A549 treated with RU486 at 1 μM for 4 hours (cell line): ENCODE measurements at places on chromosomes 4 and X. TPM values are rescaled to one million over a fixed set of nuclear protein-coding genes. Genes with fewer than 3 reads are reported as not detected.

The ABCG2 gene
- total RNA-seq: 18.4 to 22.9 TPM (median 22.2 TPM) in 5 replicates

The ZNF157 gene
- total RNA-seq: not detected in 5 replicates

The MAGEC2 gene
- not detected in 5 replicates for total RNA-seq

The GPR82 gene
- not detected in 5 replicates for total RNA-seq

The TREX2 gene
- 0.67 to 1.8 TPM (median 1.6 TPM) in 5 replicates for total RNA-seq

The MSMO1 gene
- total RNA-seq: 7.1 to 20.9 TPM (median 19.7 TPM) in 5 replicates

The PGAM4 gene
- total RNA-seq: 0.44 to 0.66 TPM (median 0.53 TPM) in 4 of 5 replicates, not detected in the other

The LEF1 gene
- total RNA-seq: 0.10 TPM in 1 of 5 replicates, not detected in the others

The FRAS1 gene
- 1.5 to 2.8 TPM (median 2.6 TPM) in 5 replicates for total RNA-seq

The COX7B2 gene
- not detected in 5 replicates for total RNA-seq

The GAB3 gene
- total RNA-seq: 0.26 to 0.57 TPM (median 0.49 TPM) in 5 replicates

The ARMCX2 gene
- total RNA-seq: 0.07 to 0.11 TPM in 2 of 5 replicates, not detected in the others

The ZNF674 gene
- total RNA-seq: 1.9 to 4.2 TPM (median 2.8 TPM) in 5 replicates

The SFRP2 gene
- total RNA-seq: not detected in 5 replicates

The GPR50 gene
- 0.07 to 0.24 TPM (median 0.12 TPM) in 5 replicates for total RNA-seq

The KLHL13 gene
- total RNA-seq: 0.29 to 0.96 TPM (median 0.38 TPM) in 5 replicates

The PAGE4 gene
- not detected in 5 replicates for total RNA-seq

The FAT4 gene
- total RNA-seq: 0.85 to 2.1 TPM (median 1.4 TPM) in 5 replicates

The MND1 gene
- total RNA-seq: 10.6 to 19.7 TPM (median 13.5 TPM) in 5 replicates

The FAM133A gene
- 0.63 to 0.92 TPM (median 0.84 TPM) in 5 replicates for total RNA-seq

The PLP1 gene
- total RNA-seq: not detected in 5 replicates

The ZBTB49 gene
- 2.1 to 3.1 TPM (median 2.7 TPM) in 5 replicates for total RNA-seq

The CLIC2 gene
- total RNA-seq: 0.06 to 0.53 TPM (median 0.25 TPM) in 4 of 5 replicates, not detected in the other

The TEX13C gene
- 0.01 TPM in 1 of 5 replicates, not detected in the others for total RNA-seq
